T-helper 17 cell (primary cell): ENCODE measurements at places on chromosomes 4 and X.

DNA sequence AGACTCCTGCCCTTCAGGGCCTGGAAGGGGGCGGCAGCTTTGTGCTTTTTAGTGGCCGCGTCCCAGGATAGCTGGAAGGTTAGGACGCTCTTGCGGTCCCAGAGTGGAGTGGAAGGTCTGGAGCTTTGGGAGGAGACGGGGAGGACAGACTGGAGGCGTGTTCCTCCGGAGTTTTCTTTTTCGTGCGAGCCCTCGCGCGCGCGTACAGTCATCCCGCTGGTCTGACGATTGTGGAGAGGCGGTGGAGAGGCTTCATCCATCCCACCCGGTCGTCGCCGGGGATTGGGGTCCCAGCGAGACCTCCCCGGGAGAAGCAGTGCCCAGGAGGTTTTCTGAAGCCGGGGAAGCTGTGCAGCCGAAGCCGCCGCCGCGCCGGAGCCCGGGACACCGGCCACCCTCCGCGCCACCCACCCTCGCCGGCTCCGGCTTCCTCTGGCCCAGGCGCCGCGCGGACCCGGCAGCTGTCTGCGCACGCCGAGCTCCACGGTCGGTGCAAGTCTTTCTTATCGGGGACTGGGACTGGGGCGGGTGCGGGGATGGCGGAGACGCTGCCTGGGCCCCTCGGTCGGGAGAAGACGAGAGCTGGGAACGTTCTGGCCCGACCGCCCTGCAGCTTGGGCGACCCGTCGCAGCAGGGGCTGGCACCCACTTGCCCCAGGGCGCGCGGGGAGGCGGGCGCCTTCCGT lies at the start of gene EDNRA:
Gene EDNRA (plus strand): TSS at position 207 of the 686 bp plus-strand sequence. CDS start 4,585 bp downstream, outside the sequence.
- no peak within 1 kb of the TSS for H3K27ac ChIP-seq
- no peak for DNase-seq
- no peaks in the 10 kb centered on the region for H3K36me3 ChIP-seq
- peaks cover 32% of the 10 kb centered on the region for H3K27me3 ChIP-seq
- H3K4me3 ChIP-seq, result no peak within 1 kb of the TSS
- H3K4me1 ChIP-seq, result no peaks in the 10 kb centered on the region

DNA sequence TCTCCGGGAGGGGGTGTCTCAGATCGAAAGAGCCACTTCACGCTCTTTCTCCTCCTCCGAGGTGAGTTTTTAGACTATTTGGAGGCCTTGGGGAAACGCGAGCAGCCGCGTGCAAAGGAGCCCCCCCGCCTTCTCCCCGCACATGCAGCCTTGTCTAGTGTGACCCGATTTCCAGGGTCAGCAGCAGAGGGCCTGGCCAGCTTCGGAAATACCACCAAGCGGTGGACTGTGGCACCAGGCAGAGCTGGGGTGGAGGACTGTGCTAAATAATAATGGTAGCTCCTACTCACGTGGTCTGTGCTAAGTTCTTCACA lies 79.3 kb upstream of the BCOR start:
- H3K36me3 ChIP-seq, result no peaks in the 10 kb centered on the region
- H3K27ac ChIP-seq, result peak overlapping the region; percentile 98

DNA sequence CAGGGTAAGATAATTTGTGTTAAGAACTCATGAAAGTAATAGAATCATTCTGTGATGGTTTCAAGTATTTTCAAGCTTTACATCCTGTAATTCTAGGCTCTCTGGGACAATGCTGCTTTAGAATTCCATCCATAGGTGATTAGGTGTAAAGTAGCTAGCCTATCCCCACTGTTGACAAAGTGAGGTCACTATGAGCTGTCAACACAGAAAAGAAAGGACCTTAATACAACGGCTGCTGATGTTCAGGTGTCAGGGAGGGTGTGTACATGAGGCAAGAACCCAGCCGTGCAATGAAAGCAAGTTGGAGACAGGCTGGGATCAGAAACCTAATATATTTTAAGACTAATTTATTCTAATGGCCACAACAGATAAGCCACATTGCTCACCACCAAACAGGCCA lies 36.8 kb upstream of the SH3RF1 start:
- no peak overlapping the region for H3K4me3 ChIP-seq
- no peak for DNase-seq
- H3K27me3 ChIP-seq, result peaks cover 7% of the 10 kb centered on the region
- no peak overlapping the region for H3K27ac ChIP-seq

- H3K27ac ChIP-seq, result peak overlapping the region; percentile 29
- no peak for DNase-seq
- H3K36me3 ChIP-seq, result no peaks in the 10 kb centered on the region
- H3K27me3 ChIP-seq, result peaks cover 21% of the 10 kb centered on the region
Observed at GRCh38 chr4:15238720-15239119, 189.1 kb upstream of the C1QTNF7 start.

GRCh38 chr4:168853770-168854169 lies 156.3 kb downstream of the CBR4 start:
- H3K4me3 ChIP-seq, result no peak overlapping the region
- no peak for DNase-seq
- H3K4me1 ChIP-seq, result peaks cover 10% of the 10 kb centered on the region
- H3K27me3 ChIP-seq, result peaks cover 29% of the 10 kb centered on the region
- H3K27ac ChIP-seq, result no peak overlapping the region
- no peaks in the 10 kb centered on the region for H3K36me3 ChIP-seq

GRCh38 chrX:153457827-153458466 lies 12.1 kb upstream of the TREX2 start:
- H3K27me3 ChIP-seq, result no peaks in the 10 kb centered on the region
- no peak overlapping the region for H3K27ac ChIP-seq
- no peak for DNase-seq
- H3K36me3 ChIP-seq, result peaks cover 4% of the 10 kb centered on the region
- no peak overlapping the region for H3K4me3 ChIP-seq

GRCh38 chr4:168685136-168685809 lies 188.4 kb downstream of the PALLD start:
- no peaks in the 10 kb centered on the region for H3K4me1 ChIP-seq
- no peak overlapping the region for H3K27ac ChIP-seq
- no peak overlapping the region for H3K4me3 ChIP-seq
- no peak for DNase-seq
- H3K27me3 ChIP-seq, result peaks cover 23% of the 10 kb centered on the region

DNA sequence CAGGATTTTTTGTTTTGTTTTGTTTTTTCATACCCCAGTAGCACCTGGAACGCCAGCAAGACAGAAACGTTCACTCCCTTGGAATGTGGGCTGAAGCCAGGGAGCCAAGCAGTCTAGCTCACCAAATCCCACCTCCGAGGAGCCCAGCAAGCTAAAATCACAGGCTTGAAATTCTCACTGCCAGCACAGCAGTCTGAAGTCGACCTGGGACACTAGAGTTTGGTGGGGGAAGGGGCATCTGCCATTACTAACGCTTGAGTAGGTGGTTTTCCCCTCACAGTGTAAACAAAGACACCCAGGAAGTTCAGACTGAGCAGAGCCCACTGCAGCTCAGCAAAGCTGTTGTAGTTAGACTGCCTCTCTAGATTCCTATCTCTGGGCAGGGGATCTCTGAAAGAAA lies 99.6 kb upstream of the FGF16 start:
- no peak for DNase-seq
- H3K4me3 ChIP-seq, result no peak overlapping the region
- no peak overlapping the region for H3K27ac ChIP-seq
- no peaks in the 10 kb centered on the region for H3K27me3 ChIP-seq

GRCh38 chrX:97294041-97294440 lies 410.3 kb downstream of the RPA4 start:
- no peaks in the 10 kb centered on the region for H3K27me3 ChIP-seq
- H3K4me3 ChIP-seq, result no peak overlapping the region
- DNase-seq, result no peak
- H3K4me1 ChIP-seq, result no peaks in the 10 kb centered on the region
- no peak overlapping the region for H3K27ac ChIP-seq

GRCh38 chrX:39755143-39756032 lies 342.4 kb downstream of the BCOR start:
- no peak overlapping the region for H3K27ac ChIP-seq
- H3K36me3 ChIP-seq, result no peaks in the 10 kb centered on the region
- H3K4me3 ChIP-seq, result no peak overlapping the region
- peaks cover 5% of the 10 kb centered on the region for H3K4me1 ChIP-seq

GRCh38 chr4:73539386-73539785 lies 57.8 kb downstream of the AFM start:
- no peak for DNase-seq

DNA sequence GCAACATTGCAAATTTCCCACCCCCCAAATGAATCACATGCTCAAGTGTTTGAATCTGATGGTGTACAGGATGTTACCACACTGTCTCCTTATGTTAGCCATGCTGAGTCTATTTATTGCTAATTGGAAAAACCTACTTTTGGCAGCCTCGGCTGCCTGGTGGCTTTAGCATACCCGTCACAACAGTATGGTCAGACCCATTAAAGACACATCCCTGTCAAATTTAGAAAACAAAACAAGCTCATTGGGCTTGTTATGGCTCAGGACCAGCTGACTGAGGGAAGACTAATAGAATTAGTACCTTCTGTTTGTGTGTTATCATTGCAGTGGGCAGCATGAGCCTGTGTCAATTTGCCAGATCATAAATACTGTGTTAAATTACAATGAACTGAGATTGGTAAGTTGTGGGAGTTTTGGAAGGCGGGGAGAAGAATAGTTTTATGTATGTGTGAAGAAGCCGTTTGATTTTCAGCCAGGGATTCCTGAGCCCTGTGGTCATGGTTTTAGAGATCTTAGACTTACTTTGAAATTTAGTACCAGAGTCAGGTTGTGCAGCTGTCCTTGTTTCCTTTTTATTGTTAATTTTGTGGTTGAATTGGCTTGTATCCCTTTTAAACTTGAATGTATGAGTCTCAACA lies 66.8 kb downstream of the POLA1 start:
- H3K36me3 ChIP-seq, result peaks cover 10% of the 10 kb centered on the region
- no peaks in the 10 kb centered on the region for H3K4me1 ChIP-seq
- no peaks in the 10 kb centered on the region for H3K27me3 ChIP-seq
- no peak for DNase-seq
- H3K27ac ChIP-seq, result no peak overlapping the region
- H3K4me3 ChIP-seq, result no peak overlapping the region

- no peak for DNase-seq
- H3K27me3 ChIP-seq, result no peaks in the 10 kb centered on the region
- H3K4me3 ChIP-seq, result no peak overlapping the region
- H3K36me3 ChIP-seq, result peaks cover 2% of the 10 kb centered on the region
Observed at GRCh38 chrX:85052205-85052604, 48.5 kb downstream of the APOOL start.

DNA sequence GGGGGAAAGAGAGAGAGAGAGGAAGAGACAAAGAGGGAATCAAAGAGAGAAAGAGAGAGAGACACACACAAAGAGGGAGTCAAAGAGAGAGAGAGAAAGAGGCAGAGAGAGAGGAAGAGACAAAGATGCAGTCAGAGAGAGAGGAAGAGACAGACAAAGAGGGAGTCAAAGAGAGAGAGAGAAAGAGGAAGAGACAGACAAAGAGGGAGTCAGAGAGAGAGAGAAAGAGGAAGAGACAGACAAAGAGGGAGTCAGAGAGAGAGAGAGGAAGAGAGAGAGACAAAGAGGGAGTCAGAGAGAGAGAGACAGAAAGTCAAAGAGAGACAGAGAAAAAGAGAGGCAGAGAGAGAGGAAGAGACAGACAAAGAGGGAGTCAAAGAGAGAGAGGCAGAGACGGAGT lies 45.5 kb downstream of the MAGEA9 start:
- no peak for DNase-seq
- H3K4me3 ChIP-seq, result peak overlapping the region; percentile 63
- peaks cover 19% of the 10 kb centered on the region for H3K4me1 ChIP-seq
- no peaks in the 10 kb centered on the region for H3K27me3 ChIP-seq
- H3K27ac ChIP-seq, result peak overlapping the region; percentile 47
- H3K36me3 ChIP-seq, result peaks cover 2% of the 10 kb centered on the region

DNA sequence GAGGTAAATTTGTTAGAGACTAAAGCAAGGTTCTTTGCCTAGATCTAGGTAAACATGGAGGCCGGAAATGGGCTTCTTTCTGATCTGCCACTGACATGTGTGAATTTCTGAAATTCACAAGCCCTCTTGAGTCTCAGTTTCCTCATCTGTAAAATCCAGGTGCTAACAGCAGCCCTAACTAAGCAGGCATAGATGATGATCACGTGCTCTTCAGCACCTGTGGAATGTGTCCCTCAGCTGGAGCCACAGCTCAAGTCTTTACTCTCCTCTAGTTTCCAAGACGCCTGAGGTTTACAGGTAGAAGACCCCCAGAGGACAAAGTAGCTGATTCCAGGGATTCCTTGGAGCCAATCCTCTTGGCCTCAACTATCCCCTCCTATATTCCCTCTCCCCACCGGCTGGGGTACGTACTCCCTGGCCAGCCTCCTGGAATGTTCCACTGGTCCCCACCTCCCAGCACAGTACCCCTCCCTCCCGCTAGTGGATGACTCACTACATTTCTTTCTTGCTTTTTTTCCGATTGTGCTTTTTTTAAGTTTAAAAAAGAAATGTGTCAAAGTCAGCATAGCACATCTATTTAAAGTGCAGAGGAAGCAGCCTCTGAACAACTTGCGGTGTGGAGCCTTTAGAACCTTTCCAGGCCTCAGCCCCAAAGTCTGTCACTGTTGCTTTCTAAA lies 98.4 kb downstream of the PHKA2 start:
- no peak for DNase-seq
- no peaks in the 10 kb centered on the region for H3K36me3 ChIP-seq
- no peaks in the 10 kb centered on the region for H3K27me3 ChIP-seq
- peak overlapping the region; percentile 94 for H3K4me3 ChIP-seq
- H3K27ac ChIP-seq, result peak overlapping the region; percentile 94

DNA sequence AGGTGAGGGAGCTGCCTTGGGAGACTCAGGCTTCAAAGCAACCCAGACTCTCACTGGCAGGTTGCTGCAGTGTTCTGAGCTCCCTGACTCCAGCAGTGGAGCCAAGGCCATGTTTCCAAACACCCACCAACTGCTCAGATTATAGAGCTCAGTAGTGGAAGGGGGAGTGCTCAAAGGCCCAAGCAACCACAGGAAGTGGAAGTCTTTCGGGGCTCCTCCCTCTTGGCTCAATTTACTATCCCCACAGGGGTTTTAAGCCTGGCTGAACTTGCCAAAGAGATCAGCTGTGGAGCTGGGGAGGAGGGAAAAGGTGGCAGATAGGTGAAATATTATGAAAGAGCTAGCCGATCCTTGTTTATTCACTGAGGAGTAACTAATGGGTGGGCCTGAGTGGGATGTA lies 82.5 kb downstream of the HPRT1 start:
- H3K27me3 ChIP-seq, result peaks cover 4% of the 10 kb centered on the region
- no peaks in the 10 kb centered on the region for H3K36me3 ChIP-seq
- H3K4me1 ChIP-seq, result no peaks in the 10 kb centered on the region
- H3K4me3 ChIP-seq, result no peak overlapping the region
- no peak for DNase-seq

DNA sequence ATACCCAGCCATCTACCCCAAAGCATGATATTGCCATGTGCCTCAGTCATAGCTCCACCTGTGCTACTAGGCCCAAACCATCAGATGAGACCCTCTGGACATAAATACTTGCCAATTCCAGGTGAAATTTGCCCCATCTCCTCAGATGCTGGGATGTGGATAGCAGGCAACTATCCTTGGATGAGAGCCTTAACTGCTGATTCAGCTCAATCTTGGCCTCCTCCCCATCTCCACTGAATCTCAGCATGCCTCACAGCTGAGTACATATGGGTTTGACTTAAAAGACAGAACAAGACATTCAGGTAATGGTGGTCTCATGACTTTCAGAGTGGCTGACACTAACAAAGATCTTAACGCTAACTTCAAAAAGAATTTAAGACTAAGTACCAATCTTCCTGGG lies 50.8 kb upstream of the KLHL13 start:
- no peaks in the 10 kb centered on the region for H3K36me3 ChIP-seq
- H3K4me3 ChIP-seq, result no peak overlapping the region
- H3K4me1 ChIP-seq, result no peaks in the 10 kb centered on the region
- H3K27me3 ChIP-seq, result no peaks in the 10 kb centered on the region
- no peak for DNase-seq

- no peak for DNase-seq
- H3K27me3 ChIP-seq, result peaks cover 5% of the 10 kb centered on the region
- H3K27ac ChIP-seq, result no peak overlapping the region
Observed at GRCh38 chrX:16930392-16930791, 16.1 kb upstream of the REPS2 start.
